Activated T-cell treated with anti-CD3 and anti-CD28 coated beads for 24 hours (primary cell): ENCODE measurements at places on chromosomes 6 and 20.

DNA sequence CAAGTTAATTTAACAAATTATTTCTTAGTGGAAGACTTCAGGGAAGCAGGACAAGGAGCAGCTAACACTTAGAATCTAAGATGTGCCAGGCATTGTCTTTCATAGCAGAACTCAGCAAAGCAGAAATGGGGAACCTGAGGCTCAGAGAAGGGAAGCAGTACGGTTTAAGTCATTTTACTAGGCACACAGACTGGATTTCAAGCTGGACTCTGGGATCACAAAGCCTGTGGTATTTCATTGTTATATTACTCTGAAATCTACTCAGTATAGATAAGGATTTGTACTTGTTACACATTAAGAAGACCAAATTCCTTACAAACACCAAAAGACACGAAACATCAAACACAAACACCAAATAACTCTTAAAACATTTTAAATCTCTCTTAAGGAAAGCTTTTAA lies 199.6 kb downstream of the ISM1 start:
- no peak for DNase-seq

DNA sequence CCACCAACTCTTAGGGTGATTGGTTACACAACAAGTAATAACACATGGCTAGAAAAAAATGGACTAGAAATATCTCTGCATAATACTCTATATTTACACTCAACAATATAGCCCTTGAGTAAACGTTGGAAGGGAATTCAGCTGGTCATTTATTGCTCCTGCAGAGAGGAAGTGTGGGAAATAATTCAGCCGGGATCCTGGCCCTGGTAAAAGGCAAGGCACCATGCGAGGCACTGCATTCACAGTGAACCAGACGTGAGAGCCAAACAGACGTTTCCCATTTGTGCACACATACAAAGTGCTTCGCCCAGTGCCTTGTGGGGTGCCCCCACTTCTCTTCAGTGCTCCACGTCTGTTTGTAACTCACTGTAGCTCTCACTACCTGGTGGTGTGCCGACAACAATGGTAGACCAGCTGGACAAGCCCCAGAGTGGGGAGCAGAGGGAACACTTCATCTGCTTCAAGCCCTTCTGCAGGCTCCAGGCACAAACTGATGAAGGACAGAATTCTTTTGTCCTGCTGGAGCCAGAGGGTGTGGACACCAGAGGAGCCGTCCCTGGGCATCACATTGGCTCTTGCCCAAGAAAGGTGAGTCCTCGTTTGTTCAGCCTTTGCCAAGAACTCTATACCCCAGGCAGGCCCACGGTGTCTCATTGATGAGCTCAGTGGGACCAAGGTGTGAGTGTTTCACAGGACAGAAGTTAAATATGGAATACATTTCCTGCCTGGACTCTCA lies 18.8 kb downstream of the SYNDIG1 start:
- no peak for DNase-seq

GRCh38 chr6:25094726-25095125 lies 159.0 kb upstream of the RIPOR2 start:
- no peak for DNase-seq

- DNase-seq, result peak; percentile 20
These were observed 111.2 kb upstream of the MMS22L start for GRCh38 chr6:97394160-97394748.

- DNase-seq, result no peak
These were observed 262.9 kb downstream of the SOX4 start for GRCh38 chr6:21856456-21856825.

DNA sequence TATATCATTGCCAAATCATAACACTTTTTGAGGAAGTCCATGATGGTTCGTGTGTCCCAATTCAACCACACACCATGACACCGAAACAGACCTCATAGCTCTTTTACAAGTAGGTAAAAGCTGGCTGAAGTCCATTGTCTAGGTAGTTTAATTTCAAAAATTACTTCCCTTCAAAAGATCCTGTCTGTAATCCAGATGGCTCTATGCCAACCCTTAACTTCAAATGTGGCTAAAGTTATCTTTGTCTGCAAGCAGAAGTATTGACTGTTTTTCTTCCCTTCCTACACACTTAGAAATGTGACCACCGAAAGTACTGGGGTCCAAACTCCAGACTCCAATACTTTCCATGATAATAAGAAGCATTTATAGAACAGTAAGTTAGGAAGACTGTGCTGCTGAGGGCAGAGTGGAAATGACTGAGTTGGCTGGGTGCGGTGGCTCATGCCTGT lies 8.3 kb upstream of the TIAM2 start:
- no peak for DNase-seq

DNA sequence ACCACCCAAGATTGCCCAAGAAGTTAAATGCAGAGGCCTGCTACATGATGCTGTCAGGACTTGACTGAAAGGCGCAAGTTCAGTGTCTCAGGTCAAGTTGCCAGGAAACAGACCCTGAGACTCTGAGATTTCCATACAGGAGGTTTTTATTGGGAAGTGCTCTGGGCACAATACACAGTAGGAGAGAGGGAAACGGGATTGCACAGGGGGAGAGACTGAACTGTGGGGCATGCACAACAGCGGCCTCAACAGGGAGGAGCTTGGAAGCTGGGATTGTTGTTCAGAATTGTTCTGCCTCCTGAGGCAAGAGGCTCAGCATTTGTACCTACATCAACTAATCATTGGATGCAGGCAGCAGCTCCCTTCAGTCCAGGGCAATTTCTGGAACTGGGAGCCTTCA lies 6.7 kb downstream of the STX11 start:
- DNase-seq, result no peak

- DNase-seq, result no peak
These were observed 201.6 kb upstream of the SGK1 start for GRCh38 chr6:134519465-134519864.

- DNase-seq, result no peak
These were observed 458.7 kb upstream of the RUNX2 start for GRCh38 chr6:44869321-44869897.

DNA sequence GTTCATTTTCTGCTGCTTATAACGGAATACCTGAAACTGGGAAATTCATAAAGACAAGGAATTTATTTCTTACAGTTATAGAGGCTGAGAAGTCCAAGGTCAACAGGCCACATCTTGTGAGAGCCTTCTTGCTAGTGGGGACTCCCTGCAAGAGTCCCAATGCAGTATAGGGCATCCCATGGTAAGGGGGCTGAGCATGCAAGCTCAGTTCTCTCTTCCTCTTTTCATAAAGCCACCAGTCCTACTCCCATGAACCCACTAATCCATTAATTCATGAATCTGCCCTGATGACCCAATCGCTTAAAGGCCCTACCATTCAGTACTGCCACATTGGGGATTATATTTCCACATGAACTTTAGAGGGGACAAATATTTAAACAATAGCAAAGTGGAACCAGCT lies 26.5 kb downstream of the CYB5R4 start:
- DNase-seq, result no peak

DNA sequence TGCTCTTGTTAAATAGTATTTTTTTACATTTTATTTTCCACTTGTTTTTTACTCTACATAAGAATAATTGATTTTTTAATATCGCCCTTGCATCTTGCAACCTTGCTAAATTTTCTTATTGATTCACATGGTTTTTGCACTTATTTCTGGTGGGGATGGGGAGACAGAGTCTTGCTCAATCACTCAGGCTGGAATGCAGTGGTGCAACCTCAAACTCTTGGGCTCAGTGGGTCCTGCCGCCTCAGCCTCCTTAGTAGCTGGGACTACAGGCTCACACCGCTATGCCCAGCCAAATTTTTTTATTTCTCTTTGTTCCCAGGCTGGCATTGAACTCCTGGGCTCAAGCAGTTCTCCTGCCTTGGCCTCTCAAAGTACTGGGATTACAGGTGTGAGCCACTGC lies 30.3 kb downstream of the LIN28B start:
- DNase-seq, result no peak

DNA sequence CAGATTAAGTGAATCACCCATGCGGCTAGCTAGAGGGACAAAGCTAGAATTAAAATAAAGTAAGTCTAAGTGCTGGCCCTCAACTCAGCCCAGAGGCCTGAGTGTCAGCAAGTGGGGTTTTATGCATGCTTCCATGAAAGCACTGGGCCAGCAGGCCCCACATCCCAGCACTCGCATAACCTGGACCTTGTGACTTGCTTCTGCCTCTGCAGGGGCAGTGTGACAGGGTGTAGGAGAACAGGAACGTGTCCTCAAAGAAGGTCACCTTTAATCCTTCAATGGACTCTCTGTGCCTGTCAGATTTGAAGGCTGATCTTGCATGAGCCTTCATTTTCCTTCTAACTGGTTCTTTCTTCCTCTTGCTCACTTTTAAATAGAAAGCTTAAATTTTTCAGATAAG lies 183.4 kb downstream of the ALDH8A1 start:
- DNase-seq, result no peak

- DNase-seq, result no peak
These were observed 66.1 kb downstream of the SMLR1 start for GRCh38 chr6:130893277-130893676.
